A549 treated with RU486 at 1 μM for 4 hours (cell line): ENCODE measurements at places on chromosomes 4 and X. TPM values are rescaled to one million over a fixed set of nuclear protein-coding genes. Genes with fewer than 3 reads are reported as not detected.

The PFKFB1 gene
- total RNA-seq, result 0.10 TPM in 1 of 5 replicates, not detected in the others

The CT83 gene
- not detected in 5 replicates for total RNA-seq

The DUSP21 gene
- not detected in 5 replicates for total RNA-seq

The PPBP gene
- 0.20 to 0.21 TPM in 2 of 5 replicates, not detected in the others for total RNA-seq

The TEX13A gene
- total RNA-seq, result not detected in 5 replicates

The PNCK gene
- 0.16 to 2.0 TPM (median 0.49 TPM) in 4 of 5 replicates, not detected in the other for total RNA-seq

The GLRA2 gene
- total RNA-seq, result not detected in 5 replicates

The ATP2B3 gene
- total RNA-seq, result 0.06 to 0.15 TPM (median 0.10 TPM) in 4 of 5 replicates, not detected in the other

The FAM133A gene
- total RNA-seq, result 0.63 to 0.92 TPM (median 0.84 TPM) in 5 replicates

The PCDH10 gene
- total RNA-seq, result 0.09 to 0.23 TPM (median 0.14 TPM) in 5 replicates

The IQCM gene
- not detected in 5 replicates for total RNA-seq

The GPR50 gene
- 0.07 to 0.24 TPM (median 0.12 TPM) in 5 replicates for total RNA-seq
